ENCODE measurements at places on chromosomes 5 and 9. TPM values are rescaled to one million over a fixed set of nuclear protein-coding genes. Genes with fewer than 3 reads are reported as not detected.

FOXD4 gene
- total RNA-seq: 0.12 TPM

DMRT2 gene
- 0.12 TPM for total RNA-seq

FSD1L gene
- total RNA-seq: 4.8 TPM

WNT8A gene
- not detected for total RNA-seq

C5orf58 gene
- not detected for total RNA-seq

BOD1 gene
- total RNA-seq: 49.8 TPM
